ENCODE measurements at places on chromosomes 13 and 19.

DNA sequence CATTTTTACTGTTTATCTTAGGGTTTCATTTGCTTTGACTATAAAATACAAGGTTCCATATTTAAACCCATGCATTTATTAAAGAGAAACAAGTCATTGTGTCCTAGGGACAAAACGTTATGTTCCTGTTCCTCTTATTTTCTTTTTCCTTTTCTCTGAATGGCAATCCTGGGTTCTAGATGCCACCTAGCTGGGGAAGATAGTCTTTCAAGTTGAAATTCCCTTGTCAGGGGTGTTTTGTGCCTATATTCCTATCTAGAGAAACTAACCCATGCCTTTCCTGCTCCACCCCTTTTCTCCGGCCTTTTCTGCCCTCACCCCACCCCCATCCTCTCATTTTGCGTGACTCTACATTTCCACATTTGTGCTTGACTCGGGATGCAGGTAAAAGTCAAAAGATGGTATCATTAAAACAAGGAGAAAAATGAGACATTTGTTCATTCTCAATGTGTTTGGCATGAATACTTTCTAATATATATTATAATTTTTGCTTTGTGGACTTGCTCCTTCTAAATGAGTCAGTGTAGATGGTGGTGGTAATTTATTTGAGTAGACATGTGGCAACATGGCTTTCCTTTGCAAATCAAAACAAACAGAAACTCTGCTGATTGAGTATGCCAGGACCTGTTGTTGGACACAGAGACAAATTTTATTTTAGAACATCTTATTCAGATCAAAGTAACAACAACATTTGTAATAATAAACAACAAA is 26.8 kb upstream of the STARD13 start:
- no peak for DNase-seq

DNA sequence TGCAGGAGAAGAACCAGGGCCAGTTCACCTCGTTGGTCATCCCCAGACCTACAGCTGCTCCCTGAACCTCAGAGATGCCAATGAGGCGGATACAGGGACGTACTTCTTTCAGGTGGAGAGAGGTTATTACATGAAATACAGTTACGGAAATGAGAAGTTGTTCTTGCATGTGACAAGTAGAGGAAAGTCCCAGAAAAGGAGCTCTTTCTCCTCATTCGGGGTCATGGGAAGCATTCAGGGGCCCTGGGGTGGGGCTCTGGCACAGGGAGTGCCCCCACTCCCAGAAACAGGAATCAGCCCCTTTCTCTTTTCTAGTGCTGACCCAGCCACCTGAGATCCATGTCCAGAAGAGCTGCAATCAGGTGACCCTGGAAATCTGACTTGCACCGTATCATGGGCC is 4.5 kb upstream of the SIGLEC9 start:
- DNase-seq = no peak

- DNase-seq = no peak
These were observed 7.9 kb downstream of the CFD start for GRCh38 chr19:867301-867793.

DNA sequence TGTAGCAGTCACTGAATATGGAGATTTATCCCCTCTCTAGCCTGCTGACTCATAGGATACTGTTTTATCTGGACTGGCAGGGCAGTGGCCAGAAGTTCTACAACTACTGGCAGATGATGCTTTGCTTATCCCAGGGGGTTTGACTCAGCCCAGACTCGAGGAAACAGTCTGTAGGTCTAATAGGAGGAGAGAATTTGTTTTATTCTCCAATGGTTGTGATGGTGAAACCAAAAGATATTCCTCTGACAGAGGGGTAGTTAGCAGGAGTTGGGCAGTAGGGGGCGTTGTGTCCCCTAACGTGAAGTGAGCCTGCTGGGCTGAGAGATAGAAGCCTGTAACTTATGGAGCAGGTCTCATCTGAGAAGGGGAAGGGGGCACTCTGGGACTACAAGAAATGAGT is 74.9 kb downstream of the WTIP start:
- DNase-seq = no peak

- no peak for DNase-seq
These were observed 6.3 kb downstream of the MAMSTR start for GRCh38 chr19:48713041-48713863.

GRCh38 chr13:81283062-81283461 is 942.1 kb upstream of the SPRY2 start:
- no peak for DNase-seq

DNA sequence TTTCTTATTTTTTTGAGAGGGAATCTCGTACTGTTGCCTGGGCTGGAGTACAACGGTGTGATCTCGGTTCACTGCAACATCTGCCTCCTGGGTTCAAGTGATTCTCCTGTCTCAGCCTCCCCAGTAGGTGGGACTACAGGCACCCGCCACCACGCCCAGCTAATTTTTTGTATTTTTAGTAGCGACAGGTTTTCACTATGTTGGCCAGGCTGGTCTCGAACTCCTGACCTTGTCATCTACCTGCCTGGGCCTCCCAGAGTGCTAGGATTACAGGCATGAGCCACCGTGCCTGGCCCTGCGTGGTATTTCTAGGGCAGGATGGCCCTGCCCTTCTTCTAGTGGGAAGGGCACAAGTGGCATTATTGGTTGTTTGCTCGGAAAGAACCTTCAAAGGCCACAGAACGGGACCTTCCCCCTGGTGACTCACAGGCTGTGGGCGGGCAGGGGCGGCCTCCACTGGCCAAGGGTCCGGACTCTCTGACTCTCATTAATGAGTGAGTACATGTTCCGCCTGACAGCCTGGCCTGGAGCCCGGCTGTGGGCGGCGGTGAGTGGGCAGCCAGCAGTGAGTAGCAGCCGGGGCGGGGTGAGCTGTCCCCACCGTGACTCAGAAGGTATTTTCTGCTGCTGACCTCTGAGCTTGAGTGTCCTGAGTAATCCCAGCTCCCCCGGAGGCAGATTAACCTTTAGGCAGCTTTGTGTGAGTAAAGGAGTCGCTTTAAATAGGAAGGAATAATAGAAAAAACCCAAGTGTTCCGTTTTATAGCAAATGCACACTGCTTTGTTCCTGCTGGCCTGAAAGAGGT is 5.1 kb downstream of the DOT1L start:
- DNase-seq = peak; percentile 74

DNA sequence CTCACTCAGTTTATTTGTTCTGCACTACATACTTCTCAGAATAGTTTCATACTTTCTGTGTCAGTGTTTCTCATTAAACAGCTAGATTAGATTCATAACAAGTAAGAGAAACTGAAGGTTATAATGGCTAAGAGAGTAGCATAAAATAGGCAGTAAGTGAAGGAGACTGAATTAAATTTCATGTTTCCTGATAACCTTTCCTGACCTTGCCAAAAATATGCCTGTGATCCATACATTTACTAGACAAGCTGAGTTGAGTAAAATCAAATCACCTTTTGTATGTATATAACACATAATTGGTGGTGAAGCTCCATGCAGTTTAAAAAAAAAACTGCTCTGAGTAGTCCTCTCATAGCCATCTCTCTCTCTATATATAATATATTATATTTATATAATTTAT is 545.3 kb upstream of the PCDH20 start:
- DNase-seq = no peak

DNA sequence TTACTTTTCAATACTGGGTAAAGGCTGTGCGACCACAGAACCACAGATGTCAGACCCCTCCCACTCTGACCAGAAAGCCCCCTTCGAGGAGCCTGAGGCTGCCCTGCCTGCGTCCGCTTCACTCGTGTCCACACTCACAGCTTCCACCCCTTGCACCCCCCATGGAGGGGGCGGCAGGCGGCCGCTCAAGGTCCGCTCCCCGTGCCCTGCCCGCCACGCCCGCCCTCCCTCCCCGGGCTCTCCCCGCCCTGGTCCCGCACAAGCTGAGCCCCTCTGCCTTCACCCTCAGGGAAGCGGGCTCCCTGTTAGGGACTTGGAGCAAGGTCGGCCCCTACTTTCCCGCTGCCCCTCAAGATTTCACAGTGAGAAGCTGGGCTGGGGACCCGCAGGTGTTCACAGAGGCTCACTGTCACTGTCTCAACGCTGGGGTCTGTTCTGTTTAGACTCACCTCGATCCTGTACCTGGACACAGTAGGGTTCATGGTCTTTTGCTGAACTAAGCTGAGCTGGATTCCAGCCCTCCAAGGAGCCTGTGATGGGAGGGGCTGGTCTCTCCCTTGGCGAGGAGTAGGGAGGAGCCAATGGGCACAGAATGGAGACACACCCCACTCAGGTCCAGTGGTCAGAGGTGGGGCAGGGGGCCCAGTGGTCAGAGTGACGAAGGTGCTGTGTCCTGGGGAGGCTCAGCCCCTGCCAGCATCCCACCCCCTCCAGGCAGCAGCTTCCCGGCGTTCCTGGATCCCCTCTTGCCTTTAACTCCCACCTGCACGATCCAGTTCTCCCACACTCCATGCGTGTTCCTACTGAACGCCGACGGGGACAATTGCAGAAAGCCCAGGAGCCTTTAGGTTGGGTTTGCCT is 69.5 kb downstream of the SPACA7 start:
- no peak for DNase-seq

- DNase-seq = no peak
These were observed 167.1 kb upstream of the MAB21L1 start for GRCh38 chr13:35643625-35644024.

GRCh38 chr13:105463011-105463501 is 1072.4 kb downstream of the EFNB2 start:
- DNase-seq = no peak

DNA sequence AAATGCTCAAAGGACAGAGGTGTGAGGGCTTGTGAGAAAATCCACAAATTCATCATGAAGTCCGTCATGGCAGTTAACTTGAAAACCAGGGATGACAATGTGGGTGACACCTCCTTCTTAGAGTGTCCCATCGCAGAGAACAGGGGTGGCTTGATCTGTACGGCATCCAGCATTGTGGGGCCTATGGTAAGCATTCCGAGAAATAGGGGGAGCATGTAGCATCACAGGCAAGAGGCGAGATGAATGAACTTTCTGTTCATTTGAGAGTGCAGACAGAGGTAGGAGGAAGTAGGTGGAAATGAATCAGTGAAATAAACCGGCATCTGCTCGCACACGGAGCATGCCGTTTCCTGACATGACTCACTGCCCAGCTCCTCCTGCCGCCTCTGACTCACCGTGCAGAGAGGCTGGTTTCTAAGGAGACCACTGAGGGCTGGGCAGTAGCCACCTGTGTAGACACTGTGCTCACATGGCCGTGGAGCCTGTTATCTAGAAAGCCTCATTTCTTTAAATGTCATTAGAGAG is 339.0 kb downstream of the RFC3 start:
- DNase-seq = no peak

GRCh38 chr13:33345842-33346241 is 60.3 kb upstream of the STARD13 start:
- DNase-seq = no peak

DNA sequence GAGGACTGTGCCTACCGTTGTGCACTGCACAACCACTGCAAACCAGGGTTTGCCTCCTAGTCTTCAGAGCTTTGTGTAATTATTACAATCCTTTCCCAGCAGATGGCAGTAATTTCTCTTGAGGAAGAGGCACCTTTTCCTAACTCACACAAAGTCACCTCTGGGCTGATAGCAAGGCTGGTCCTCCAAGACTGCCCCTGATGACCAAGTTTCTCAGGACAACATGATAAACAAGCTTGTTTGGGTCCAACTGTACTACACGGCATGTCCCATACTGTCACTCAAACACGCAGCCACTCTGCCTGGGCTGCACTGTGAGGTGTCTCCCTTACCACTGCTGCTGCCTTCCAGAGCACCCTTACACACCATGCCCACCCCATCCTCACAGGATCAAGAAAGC is 39.3 kb downstream of the RFXAP start:
- DNase-seq = no peak

DNA sequence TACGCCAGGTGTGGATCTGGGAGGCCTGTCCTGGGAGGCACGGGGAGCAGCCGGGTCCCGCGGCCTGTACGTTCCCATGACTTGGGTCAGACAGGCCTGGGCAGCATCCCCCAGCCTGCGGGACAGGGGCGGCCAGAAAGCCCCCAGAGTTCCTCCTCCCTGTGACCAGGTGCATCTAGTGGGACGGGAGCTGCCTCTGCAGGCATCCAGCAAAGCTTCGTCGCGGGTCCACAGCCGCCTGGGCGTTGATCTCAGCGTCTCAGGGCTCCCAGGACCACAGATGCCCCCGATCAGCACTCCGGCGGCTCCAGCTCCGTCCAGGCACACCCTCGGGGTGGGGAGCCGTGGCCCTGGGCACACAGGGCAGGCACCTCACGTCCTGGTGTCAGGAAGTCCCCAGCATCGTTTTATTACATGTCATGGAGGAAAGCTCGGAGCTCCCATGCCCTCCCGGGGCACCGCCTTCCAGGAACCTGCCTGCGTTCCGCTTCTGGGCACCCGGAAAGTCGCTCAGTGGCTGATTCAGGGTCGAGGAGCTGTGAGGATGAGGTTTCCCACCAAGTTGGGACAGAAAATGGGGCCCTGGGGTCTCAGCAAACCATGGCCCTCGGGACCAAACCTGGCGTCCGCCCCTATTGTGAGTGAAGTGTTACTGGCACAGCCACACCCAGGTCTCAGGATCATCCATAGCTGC is 1.5 kb upstream of the GZMM start:
- no peak for DNase-seq

All from esophagus squamous epithelium (tissue), 5 donors.